Left lobe of liver (tissue), 2 donors: ENCODE measurements at places on chromosomes 6 and 20. TPM values are rescaled to one million over a fixed set of nuclear protein-coding genes. Genes with fewer than 3 reads are reported as not detected.

Gene NTSR1
- 0.10 TPM for total RNA-seq

Gene SLC17A1
- 8.7 TPM for total RNA-seq

- DNase-seq, result no peak
These were observed 32.5 kb downstream of the FAM209B start for GRCh38 chr20:56565511-56565910.

Gene CDSN
- total RNA-seq, result not detected

Gene POPDC3
- not detected for total RNA-seq

GRCh38 chr6:42079941-42080464 lies 29.7 kb downstream of the TAF8 start:
- no peak for DNase-seq

Gene PCIF1
- 11.2 TPM for total RNA-seq

GRCh38 chr6:167968091-167968490 lies 29.4 kb upstream of the KIF25 start:
- no peak for DNase-seq

Gene ZSCAN16
- 1.7 TPM for total RNA-seq

GRCh38 chr6:147900247-147900830 lies 391.8 kb downstream of the SAMD5 start:
- no peak for DNase-seq

DNA sequence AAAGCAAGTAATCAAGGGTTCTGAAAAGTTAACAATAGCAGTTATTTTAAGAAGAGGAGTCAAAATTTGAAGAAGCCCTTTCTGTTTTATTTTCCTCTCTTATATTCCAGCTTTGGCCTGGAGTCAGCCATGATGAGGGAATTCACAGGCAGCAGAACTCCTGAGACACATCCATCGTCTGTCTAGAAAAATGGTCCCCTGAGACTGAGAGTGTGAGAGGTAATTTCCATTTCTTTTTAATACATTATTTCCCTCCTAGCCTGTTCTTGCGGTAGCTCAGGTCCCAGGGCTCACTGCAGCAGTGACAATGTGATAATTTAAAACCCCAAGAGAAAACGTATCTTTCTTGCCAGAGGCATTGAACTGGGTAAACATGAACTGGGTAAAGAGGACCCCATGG lies 296.0 kb downstream of the SMOC2 start:
- DNase-seq, result no peak

GRCh38 chr6:29619578-29620160 lies 13.3 kb downstream of the GABBR1 start:
- DNase-seq, result no peak

Gene TCP11
- not detected for total RNA-seq

Gene APCDD1L
- 0.13 TPM for total RNA-seq

DNA sequence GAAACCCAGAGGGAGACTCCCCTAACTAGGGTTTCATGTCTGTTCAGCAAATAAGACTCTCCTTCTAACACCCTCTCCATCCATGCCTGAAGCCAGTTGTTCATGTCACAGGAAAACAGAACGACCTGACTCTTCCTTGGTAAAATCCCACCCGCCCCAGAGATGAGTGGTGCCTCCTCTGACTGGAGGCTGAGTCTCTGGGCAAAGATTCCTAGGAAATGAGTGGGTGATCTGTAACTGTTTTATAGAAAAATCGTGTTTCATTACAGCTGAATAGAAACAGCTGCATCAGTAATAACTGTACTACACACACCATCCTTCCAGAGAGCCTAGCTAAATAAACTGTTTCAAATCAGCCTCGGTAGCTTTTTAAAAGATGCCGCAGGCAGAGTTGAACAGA lies 37.4 kb upstream of the MRPS10 start:
- no peak for DNase-seq

DNA sequence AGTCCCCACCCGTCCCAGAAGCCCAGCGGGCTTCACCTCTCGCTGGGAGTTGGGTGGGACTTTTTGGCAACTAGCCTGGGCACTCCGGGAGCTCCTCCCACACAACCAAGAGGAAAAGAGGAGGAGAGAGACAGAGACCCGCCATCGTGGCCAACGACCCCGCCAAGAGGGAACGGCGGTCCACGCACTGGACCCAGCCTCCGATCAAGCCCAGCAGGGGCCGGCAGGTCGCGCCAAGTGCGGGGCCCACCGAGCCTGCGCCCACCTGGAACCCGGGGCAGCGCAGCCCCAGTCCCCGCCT lies 3.0 kb upstream of the TMEM14C start:
- peak; percentile 43 for DNase-seq

Gene WFDC8
- not detected for total RNA-seq

- no peak for DNase-seq
These were observed 880.4 kb upstream of the MAN1A1 start for GRCh38 chr6:120230008-120230407.

DNA sequence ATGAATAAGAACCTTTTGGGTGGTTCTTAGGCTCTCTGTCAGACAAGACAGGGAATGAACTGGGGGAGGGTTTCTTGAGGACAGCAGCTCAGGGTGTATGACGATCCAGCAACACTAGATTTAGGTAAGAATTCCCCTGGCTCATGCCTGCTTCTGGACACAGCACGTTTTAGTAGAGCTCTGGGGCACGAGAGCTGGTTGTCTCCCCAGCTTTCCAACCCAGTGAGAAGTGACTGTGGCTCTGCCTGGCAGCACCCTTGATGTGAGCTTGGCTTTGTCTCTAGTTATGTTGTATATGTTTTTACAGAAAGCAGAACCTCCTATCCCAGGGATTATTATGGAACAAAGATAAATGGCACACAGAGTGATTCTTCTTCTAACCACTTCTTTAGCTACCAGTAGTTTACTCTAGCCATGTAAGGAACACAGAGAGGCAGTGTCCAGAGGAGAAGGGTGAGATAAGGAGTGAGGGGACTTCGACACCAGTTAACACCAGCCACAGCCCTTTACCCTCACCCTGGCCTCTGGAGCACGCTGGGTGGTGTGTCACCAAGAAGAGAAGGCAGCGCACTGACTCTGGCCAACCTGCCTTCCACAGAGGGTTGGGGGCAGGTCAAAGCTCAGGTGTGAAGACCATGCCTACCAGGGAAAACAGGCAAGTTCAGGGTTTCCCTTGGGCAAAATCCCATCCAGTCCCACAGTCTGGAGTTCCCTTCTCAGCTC lies 3.9 kb downstream of the APOBEC2 start:
- no peak for DNase-seq

GRCh38 chr6:33723371-33724085 lies 12.0 kb upstream of the UQCC2 start:
- DNase-seq, result no peak

GRCh38 chr20:53918949-53919361 lies 151.4 kb downstream of the BCAS1 start:
- peak; percentile 33 for DNase-seq

DNA sequence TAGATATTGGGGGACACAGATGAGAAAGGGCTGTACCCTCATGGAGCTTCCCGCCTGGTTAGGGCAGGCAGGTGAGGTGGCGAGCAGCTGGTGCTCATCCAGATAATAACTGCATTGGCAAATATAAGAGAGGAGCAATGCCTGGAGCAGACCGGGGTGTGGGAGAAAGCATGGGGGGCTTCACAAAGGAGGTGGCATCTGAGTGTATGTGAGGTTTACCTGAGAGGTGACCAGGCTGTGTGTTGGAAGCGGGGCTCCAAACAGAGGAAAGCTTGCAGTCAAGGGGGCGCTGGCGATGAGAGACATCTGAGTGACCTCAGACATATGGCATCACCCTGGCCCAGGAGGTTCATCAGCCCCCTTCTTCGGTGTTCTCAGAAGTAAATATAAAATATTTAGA lies 72.1 kb upstream of the PMEPA1 start:
- no peak for DNase-seq

Gene MAP3K5
- total RNA-seq, result 6.3 TPM

- DNase-seq, result no peak
These were observed 99.2 kb downstream of the MTFR2 start for GRCh38 chr6:136150961-136151360.

Gene BTBD3
- 7.0 TPM for total RNA-seq

- no peak for DNase-seq
These were observed 140.3 kb downstream of the NFATC2 start for GRCh38 chr20:51402201-51402600.

DNA sequence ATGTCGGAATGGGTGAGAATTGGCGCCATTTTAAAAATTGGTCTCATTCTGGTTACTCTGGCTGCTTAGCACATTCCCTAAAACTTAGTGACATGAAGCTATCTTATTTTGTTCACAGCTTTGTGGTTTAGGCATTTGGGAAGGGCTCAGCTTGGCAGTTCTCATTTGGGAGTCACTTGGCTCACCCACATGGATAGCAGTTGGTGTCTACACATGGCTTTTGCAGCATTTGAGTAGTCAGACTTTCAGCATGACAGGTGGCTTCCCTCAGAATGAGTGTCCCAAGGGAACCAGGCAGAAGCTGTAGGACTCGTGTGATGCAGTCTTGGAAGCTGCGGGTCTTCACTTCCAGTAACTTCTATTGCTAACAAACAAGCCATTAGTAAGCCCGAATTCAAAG lies 64.6 kb downstream of the UST start:
- DNase-seq, result no peak

Gene SLC24A3
- total RNA-seq, result 0.35 TPM

Gene ARFGEF3
- total RNA-seq, result 0.18 TPM

GRCh38 chr6:41605649-41606048 lies 32.6 kb upstream of the MDFI start:
- DNase-seq, result no peak
